ENCODE measurements at places on chromosomes 16 and 17.
A peak's percentile ranks its signal among the peaks of the same experiment; 100 is the strongest.

- no peak for DNase-seq
Measured at GRCh38 chr17:13806092-13806491, 204.4 kb upstream of the HS3ST3A1 start.

DNA sequence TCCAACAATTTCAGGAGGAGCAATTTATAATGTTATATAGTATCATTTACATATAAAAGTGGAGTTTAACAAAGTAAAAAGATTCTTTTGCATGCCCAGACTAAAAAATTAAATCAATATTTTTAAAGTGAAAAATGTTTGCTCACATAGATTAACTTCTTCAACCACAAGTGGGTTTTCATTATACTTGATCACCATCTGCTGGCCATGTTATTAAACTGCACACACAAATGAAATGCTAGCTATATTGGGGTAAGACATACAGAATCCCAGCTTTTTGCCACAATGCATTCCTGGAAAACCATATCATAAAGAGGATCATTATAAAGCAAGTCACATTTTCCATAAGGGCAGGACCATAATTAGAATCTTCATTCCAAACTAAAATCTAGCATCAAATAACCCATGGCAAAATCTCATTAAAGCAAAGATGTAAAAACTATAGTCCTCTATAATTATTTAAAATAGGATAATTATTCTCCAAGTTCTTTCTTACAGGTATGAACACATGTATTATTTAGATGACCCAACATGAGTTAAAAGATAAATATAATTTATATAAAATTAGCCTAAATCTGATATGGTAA lies 26.3 kb downstream of the CEP112 start:
- no peak for DNase-seq

DNA sequence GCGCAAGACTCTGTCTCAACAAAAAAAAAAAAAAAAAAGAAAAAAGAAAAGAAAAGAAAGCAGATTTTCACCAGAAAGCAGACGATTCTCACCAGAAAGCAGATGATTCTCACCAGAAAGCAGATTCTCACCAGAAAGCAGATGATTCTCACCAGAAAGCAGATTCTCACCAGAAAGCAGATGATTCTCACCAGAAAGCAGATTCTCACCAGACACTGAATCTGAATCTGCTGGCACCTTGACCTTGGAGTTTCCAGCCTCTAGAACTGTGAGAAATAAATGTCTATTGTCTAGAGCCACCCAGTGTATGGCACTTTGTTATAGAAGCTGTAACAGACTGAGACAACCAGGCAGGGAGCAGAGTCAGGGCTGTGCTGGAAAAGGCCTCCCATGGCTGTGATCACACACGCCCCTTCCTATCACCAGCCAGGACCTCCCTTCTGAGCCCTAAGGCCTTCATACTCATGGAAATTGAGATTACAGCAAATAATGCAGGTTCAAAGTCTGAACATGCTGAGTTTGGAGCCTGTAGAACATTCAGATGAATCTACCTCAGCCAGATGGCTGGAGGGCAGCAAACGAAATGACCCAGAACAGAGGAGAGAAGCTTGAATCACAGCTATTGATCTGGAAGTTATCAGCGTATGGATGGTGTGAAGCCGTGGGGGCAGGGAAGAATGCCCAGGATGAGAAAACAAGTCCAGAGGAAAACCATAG lies 309.3 kb downstream of the SLC39A11 start:
- DNase-seq: no peak

GRCh38 chr16:46701615-46702014 lies 12.2 kb downstream of the ORC6 start:
- DNase-seq: no peak

GRCh38 chr17:44417553-44417952 lies 28.1 kb upstream of the ITGA2B start:
- DNase-seq: peak; percentile 44

GRCh38 chr17:36503456-36504155 lies 17.1 kb downstream of the ZNHIT3 start:
- DNase-seq: no peak

GRCh38 chr17:15007147-15007553 lies 258.0 kb downstream of the PMP22 start:
- no peak for DNase-seq

DNA sequence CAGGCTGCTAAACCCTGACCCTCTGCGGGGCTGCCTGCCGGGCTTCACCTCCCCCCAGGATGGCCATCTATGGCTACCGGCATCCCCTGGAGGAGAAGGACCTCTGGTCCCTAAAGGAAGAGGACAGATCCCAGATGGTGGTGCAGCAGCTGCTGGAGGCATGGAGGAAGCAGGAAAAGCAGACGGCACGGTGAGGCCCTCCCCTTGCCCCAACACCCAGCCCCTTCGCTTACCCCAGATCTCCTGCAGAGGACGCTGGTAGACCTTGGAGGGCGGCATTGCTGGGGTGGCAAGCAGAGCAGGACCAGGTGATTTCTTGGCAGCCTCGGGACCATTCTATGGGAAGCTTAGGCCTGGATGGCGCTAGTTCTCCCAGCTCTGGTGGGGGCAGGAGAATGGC lies 24.5 kb downstream of the ABCC3 start:
- no peak for DNase-seq

GRCh38 chr17:345992-346785 lies 6.4 kb downstream of the RPH3AL start:
- DNase-seq: no peak

DNA sequence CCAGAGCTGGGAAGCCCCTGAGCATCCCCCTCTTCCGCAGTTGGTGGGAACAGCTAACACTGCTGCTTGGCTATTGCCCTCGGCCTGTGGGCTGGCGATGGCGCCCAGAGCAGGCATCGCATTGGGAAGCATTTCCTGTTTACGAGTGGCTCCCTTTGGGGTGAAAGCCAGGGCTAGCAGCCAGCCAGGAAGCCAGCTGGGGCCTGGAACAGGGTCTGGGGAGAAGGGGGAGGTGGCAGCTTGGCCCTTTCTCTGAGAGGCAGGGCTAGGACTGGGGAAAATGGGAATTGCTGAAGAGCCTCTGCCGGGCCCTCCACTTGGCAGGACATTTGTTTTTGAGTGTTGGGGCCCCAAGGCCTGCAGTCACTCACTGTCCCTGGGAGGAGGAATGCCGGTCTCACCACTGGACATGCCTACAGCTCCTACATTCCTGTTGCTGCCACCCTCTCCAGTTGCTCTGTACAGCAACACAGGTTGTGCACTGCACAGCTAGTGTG lies 2.4 kb upstream of the MTSS2 start:
- no peak for DNase-seq

- DNase-seq: no peak
Measured at GRCh38 chr17:58193641-58194255, 1.2 kb downstream of the EPX start.

- no peak for DNase-seq
Measured at GRCh38 chr17:33435721-33436301, 142.7 kb upstream of the ASIC2 start.

- DNase-seq: no peak
Measured at GRCh38 chr17:50638966-50639713, 4.5 kb downstream of the ABCC3 start.

- no peak for DNase-seq
Measured at GRCh38 chr17:57311281-57312216, 55.2 kb downstream of the MSI2 start.

- no peak for DNase-seq
Measured at GRCh38 chr17:48800626-48801217, 16.3 kb downstream of the TTLL6 start.

DNA sequence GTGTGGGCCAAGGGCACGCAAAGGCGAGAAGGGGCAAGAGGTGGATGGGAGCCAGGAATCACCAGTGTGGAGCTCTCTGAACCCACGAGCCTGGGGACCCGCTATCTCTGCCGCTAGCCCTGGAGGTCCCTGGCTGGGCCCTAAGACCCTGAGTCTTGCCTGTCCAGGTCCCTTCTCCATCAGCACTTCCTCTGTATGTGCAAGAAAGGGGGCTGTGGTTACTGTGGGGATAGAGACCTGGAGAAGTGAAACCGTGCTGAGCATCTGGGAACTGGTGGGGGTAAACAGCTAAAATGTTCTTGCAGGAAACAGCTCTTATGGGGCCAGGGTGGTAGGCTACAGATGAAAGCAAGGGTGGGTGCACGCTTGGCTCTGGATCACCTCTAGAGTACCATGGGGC lies 3.1 kb downstream of the SPNS3 start:
- DNase-seq: no peak

- DNase-seq: no peak
Measured at GRCh38 chr17:18261146-18261515, 669 bp downstream of the MIEF2 start.

DNA sequence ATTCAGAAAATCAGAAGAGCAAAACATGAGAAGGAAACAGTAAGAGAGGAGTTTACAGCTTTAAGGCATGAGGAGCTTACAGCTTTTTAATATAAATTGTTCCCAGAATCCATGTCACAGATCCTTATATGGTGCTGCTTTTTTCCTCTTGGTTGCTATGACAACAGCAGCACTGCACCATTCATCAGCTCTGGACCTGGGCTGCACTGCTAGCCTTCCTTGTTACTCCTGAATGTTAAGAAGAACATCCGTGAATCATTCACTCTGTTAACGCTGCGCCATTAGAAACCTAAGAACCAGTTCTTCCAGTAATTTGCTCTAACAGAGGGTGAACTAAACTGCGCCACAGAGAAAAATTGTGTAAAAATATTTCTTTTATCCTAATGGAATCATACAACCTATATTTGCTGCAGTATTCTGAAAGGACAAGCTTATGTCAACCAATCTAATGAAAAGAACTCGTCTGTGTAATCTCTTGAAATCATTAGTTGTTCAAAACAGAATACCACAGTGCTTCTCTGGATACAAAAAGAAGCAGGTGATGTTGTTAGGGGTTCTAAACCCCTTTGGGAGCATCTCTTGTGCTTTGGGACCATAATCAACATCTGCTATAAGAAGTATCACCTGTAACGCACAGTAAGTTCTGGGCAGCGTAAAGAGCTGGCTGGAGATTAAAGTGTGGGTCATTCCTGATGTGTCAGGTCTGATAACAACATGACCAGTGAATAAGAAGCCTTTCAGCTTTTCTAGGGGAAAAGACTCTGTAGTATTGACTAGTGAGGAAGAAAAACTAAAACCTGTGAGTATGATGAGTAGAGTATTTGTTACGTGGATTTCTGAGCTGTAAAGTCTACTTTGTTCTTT lies 151.2 kb downstream of the TANC2 start:
- DNase-seq: no peak

DNA sequence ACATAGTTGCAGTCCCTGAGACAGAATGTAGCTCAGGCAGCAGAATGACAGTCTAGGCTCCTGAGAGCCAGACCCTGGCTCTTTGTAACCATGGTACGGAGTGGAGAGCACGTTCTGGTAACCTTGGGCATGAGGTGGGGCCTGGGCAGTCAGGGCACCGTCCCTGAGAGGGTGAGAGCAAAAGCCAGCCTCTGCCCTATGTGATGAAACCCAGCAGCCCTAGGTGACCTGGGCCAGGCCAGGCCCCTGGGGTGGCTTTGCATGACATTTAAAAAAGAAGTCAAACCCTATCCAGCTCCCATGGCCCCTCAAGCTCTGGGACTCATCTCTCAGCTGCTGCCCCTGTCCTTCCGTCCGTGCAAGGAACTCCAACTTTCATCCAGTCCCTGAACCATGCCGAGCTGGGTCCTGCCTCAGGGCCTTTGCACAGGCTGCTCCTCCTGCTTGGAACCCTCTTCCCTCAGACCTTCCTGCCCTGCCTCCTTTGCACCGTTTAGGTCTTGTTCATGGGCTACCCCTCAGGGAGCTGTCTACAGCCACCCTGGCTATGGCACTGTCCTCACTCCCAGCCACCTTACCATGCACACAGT lies 188.6 kb downstream of the NTN1 start:
- DNase-seq: no peak

- no peak for DNase-seq
Measured at GRCh38 chr17:72318131-72318530, 197.3 kb downstream of the SOX9 start.

- no peak for DNase-seq
Measured at GRCh38 chr16:46807336-46807735, 23.6 kb downstream of the C16orf87 start.

GRCh38 chr16:13438064-13438463 lies 481.9 kb upstream of the ERCC4 start:
- DNase-seq: peak; percentile 70

DNA sequence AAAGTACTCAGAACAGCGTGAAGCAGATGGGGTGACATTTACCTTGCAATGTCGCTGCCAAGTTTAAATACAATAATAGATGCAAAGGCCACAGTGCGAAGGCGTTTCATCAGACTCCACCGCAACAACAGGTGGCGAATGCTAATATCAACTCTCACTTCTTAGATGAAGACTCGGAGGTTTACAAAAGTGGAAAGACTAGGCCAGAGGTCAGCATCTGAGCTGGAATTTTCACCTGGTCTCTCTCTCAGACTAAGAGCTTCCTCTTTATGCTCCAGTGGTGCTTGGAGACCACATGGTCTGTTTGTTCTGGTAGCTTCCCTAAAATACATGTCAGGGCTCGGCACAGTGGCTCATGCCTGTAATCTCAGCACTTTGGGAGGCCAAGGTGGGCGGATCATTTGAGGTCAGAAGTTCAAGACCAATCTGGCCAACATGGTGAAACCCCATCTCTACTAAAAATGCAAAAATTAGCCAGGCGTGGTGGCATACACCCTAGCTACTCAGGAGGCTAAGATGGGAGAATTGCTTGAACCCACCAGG lies 169.1 kb downstream of the XYLT1 start:
- DNase-seq: peak; percentile 90

- DNase-seq: no peak
Measured at GRCh38 chr16:12742741-12743140, 60.9 kb downstream of the CPPED1 start.

- no peak for DNase-seq
Measured at GRCh38 chr17:48215583-48216139, 108.1 kb downstream of the SNX11 start.

DNA sequence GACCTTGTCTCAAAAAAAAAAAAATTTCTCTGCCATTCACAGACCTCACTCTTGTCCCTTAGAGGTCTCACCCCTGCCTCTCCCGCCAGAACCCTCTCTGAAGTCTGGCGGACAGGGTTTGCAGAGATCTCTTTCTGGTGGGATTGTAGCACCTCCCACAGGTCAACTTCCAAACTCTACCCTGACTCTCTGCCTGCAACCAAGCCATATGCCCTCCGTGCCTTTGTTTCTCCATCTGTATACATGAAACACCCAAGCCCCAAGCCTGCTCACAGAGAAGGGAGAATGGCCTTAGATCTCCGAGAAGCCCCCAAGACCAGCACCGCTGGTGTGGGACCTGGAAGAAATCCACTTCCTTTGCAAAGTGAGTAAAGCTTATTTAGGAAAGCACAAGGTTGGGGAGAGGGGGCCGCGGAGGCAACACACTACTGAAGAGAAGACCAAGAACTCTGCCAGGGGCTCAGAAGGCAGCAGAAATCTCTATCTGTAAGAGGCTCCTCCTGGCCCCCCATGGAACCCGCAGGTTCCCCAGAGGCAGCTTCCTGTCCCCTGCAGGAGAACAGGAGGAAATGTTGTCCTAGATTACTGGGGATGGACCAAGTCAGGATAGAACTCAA lies 219.9 kb downstream of the C16orf78 start:
- no peak for DNase-seq

GRCh38 chr16:47504599-47504998 lies 43.5 kb downstream of the PHKB start:
- no peak for DNase-seq

- DNase-seq: no peak
Measured at GRCh38 chr17:43832168-43832975, 574 bp downstream of the MPP3 start.

GRCh38 chr17:48483471-48484131 lies 47.2 kb downstream of the HOXB1 start:
- peak; percentile 43 for DNase-seq

- DNase-seq: no peak
Measured at GRCh38 chr16:88773812-88774291, 11.2 kb downstream of the PIEZO1 start.

- no peak for DNase-seq
Measured at GRCh38 chr17:28078341-28079229, 36.1 kb downstream of the NLK start.
